Stimulated activated naive CD8-positive, alpha-beta T cell treated with anti-CD3 and anti-CD28 coated beads, Interleukin-15, amount 100 ng/mL, for 72 hours (primary cell): ENCODE measurements at places on chromosomes 5 and 9.

GRCh38 chr9:34547960-34548611 lies 25.3 kb upstream of the ENHO start:
- peak; percentile 23 for DNase-seq

- no peak for DNase-seq
These were observed 282.2 kb upstream of the FAM174A start for GRCh38 chr5:100252944-100253343.

GRCh38 chr9:18909140-18910018 lies 123.6 kb downstream of the SAXO1 start:
- DNase-seq = no peak

DNA sequence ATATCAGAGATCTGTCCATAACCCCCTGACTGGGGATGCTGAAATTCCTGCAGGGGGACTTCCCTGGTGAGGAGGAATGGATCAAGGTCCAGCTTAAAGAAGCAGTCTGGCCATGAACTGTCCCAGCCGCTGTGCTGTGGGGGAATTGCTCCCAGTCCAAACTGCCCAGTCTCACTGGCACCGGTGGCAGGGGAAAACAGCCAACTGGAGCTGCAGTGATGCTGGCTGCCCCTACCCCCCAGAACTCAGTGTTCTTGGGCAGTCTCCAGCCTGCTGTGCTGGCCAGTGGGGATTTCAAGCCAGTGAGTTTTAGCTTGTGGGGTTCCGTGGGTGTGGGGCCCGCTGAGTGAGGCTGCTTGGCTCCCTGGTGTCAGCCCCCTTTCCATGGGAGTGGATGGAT lies 306.5 kb upstream of the RPS23 start:
- DNase-seq = no peak

GRCh38 chr5:3361811-3362605 lies 233.6 kb upstream of the IRX1 start:
- DNase-seq = no peak

- no peak for DNase-seq
These were observed 304.0 kb downstream of the PJA2 start for GRCh38 chr5:109105631-109106267.

GRCh38 chr5:153490118-153491037 lies at the start of gene GRIA1:
Gene GRIA1 (plus strand): TSS chr5:153490670.
- DNase-seq = no peak

DNA sequence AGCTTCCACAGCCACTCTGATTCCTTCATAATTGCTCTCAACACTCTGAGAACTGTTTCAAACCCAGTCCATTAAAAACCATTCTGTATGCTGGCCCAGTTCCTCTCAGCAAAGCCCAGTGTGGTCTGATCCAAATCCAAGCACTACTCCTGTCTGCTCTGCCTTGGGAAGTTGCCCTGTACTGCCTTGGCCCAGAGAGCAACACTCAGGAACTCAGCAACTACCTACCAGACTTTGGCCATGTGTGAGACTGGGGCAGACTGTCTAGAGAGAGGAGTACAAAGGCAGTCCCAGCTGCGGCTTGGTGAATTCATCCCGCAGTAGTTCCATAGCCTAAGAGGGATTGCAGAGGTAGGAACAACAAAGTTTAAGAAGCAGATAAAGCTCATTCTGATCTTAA lies 214.4 kb downstream of the MCTP1 start:
- DNase-seq = no peak

- no peak for DNase-seq
These were observed 80.4 kb downstream of the CAAP1 start for GRCh38 chr9:26812217-26812616.

DNA sequence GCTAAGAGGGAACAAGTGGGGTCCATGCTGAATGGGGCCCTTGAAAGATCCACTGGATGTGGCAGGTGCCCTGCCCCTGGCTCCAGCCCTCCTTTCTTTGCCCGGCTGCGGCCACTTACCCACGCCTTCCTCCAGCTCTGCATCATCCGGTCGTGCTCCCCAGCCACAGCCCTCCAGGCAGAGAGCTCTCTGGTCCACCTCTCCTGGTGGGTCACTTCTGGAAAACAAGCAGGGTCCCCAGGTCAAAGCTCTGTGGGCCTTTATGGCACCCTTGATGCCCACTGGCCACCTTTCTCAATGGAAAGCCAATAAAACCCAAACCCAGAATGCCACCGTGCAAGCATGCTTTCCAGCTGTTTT lies 45.0 kb downstream of the SECISBP2 start:
- no peak for DNase-seq

GRCh38 chr5:80957031-80957761 lies 3.0 kb upstream of the RASGRF2 start:
- no peak for DNase-seq

GRCh38 chr5:179292202-179292601 lies 53.1 kb downstream of the ADAMTS2 start:
- DNase-seq = no peak
